Activated naive CD4-positive, alpha-beta T cell treated with Interleukin-2 at 50 U/mL for 16 hours (primary cell): ENCODE measurements at places on chromosomes 5 and 9.

- peak; percentile 15 for DNase-seq
Measured at GRCh38 chr9:14313378-14313940, 482 bp downstream of the NFIB start.

GRCh38 chr9:136856079-136856476 lies 3.9 kb downstream of the MAMDC4 start:
- DNase-seq, result no peak

- no peak for DNase-seq
Measured at GRCh38 chr5:93924628-93925027, 183.2 kb upstream of the POU5F2 start.

DNA sequence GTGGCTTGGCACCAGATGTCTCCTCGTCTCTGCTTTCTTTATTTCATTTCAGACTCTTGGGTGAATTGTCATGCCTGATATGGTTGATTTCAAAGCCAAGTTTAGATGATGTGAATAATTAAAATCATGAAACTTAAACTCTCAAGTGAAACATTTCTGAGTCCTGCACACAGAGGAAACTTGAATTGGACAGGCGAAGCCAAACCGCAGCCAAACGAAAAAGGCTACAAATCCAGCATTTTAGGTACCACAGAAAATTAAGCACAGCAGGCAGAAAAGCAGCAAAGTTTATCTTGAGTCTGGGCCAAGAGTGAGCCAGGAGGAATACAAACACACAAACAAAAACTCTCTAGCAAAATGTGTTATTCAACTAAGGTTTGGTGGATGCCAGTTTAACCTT lies 659.8 kb upstream of the KLF4 start:
- no peak for DNase-seq

- DNase-seq, result no peak
Measured at GRCh38 chr5:58279259-58279658, 180.6 kb downstream of the PLK2 start.

- no peak for DNase-seq
Measured at GRCh38 chr5:149735066-149735465, 5.0 kb downstream of the PPARGC1B start.

GRCh38 chr9:101463397-101463796 lies 27.8 kb upstream of the ALDOB start:
- no peak for DNase-seq

DNA sequence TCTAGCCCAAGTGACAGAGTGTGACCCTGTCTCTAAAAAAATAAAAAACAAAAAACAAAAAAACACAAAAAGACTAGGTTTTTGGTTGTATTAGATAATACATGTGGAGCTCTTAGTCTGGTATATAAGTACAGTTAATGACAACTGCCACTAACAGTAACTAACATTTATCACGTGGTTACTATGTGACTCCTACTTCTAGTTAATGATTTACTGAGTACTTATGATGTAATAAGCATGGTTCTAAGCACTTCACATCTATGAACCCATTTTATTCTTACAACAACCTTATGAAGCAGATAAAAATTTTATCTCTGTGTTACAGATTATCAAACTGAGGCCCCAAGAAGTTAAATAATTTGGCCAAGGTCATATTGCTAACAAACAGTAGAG lies 6.1 kb upstream of the TMEFF1 start:
- no peak for DNase-seq

DNA sequence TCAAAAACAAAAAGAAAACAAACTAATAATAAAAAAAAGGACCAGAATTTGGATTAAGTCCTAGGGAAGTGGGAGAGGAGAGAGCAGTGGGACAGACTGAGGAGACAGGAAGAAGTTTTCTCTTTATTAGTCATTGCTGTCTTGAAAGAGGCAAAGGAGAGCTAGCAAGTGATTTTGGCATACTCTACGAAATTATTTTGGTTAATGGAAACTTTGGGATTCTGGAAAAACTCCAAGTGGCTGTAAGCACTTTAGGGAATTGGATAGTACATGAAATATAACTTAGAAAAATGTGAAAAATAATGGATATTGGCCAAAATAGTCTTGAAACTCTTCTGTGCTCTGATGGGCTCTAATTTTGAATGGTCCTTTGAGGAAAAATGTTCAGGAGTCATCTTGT lies 1641.8 kb upstream of the WWC1 start:
- DNase-seq, result no peak

GRCh38 chr5:159095151-159095721 lies 4.5 kb downstream of the EBF1 start:
- no peak for DNase-seq

GRCh38 chr9:122941582-122942234 lies 888 bp downstream of the RABGAP1 start:
- DNase-seq, result no peak

GRCh38 chr9:81588148-81588871 lies 101.0 kb downstream of the TLE1 start:
- DNase-seq, result no peak

GRCh38 chr5:73464016-73464745 lies 15.6 kb upstream of the FOXD1 start:
- no peak for DNase-seq

DNA sequence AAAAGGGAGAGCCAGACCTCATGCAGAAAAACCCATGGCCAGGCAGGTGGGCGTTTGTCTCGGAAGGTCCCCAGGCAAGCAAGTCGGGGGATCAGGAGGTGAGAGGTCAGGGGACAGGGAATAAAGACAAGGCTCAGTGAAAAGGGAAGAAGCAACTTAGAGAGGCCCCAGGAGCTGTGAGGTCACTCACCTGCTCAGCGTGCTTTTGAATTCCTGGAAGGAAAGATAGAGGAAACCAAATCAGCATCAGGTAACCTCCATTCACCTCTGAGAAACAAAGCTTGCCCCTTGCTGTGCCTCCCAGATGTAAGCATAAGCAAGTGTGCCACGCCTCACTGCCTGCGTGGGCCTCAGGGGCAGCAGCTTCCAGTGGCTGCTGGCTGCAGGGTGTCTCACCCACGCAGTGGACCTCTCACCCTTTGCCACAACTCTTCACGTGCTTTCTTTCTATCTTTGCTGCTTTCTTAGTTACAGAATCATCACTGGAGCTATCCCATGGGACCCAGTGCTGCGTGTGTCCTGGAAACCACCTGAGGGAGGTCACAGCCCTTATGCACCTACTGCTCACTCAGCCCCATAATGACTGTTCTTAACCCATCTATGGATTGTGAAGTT lies 6.0 kb downstream of the TRIM7 start:
- no peak for DNase-seq

DNA sequence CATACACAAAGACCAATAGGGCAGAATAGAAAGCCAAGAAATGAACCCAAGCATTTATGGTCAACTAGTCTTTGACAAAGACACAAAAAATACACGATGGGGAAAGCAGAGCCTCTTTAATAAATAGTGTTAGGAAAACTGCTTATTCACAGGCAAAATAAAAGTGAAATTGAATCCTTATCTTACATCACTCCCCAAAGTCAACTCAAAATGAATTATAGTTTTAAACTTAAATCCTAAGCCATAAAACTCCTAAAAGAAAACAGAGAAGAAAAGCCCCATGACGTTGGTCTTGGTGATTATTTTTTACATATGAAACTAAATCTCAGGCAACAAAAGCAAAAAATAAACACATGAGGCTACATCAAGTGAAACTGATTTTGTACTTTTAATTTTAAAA lies 46.8 kb downstream of the CHSY3 start:
- no peak for DNase-seq

DNA sequence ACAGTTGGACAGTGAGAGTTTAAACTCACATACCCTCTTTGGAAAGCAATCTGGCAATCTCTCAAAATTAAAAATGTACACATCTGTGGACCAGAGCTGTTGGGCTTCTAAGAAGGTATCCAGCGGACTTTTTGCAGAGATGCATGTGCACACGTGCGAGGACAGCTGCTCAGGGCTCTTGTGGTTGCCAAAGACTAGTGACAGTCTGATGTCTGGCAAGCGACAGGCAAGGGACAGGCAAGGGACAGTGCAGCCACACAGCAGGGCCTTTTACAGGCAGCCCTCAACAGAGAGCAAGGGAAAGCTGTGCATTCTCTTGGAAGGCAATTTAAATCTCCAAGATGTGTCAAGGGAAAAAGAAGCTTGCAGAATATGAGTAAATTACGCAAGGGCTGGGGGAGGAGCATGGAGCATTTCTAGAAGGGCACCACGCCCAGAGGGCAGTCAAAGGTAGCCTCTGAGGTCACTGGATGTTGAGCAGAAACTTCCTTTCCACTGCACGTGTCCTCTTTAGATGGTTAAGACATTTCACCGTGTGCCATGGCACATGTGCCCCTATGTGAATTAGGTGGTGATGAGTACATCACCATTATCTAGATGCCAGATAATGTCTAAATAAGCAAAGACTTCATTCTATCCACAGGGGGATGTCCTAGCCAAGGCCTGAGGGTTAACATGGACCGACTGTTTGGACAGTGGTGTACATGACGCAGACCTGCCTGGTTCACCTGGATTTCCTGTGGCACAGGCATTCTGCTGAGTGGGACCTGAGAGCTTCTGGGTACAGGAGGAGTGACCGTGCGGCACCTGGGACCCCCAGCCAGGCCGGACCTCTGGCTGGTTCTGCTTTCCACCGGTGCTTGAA lies 9.1 kb downstream of the GFPT2 start:
- no peak for DNase-seq

DNA sequence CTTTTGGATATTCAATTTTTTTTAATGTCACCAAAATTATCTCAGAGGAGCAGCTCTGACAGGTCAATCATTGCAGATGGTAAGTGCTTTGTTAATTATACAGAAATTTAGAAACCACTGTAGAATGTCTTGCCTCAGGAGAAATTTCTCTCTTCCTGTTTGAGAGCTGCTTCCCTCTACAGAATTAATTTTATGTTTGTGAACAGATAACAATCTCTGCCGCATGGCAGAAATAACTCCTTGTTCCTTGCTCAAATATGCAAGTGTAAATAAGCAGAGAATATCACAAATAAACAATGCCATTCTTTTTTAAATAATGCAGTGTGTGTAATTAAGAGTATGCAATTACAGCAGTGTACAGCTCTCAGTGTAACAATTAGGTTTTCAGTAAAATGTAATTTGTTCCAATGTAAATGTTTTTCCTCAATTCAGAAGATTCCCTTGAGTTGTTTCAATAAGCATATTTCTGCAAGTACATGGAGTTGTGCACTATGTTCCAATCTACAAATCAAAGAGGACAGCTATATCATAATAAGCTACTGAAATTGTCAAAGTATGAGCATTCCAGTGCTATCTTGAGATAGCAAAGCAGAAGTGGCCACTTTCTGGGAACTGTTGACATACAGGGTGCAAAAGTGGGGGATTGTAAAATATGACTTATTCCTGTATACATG lies 1012.8 kb downstream of the MAT2B start:
- DNase-seq, result no peak

DNA sequence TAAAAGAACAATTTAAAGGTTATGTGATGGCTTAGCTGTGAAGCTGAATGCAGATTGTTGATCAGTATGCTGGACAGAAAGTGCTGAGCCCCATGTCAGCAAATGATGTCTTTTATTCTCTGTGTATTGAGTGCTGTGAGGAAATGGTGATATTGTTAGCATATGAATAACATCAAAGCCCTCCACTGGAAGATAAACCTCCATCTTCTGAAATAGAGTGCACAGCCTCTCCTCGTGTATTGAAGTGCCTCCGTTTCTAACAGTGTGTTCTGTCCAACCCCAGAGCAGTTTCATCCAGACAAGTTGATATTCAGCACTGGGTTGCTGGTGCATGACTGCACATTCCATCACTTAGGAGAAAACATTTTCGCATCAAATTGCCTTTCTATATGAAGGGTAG lies 242.9 kb downstream of the CSNK1G3 start:
- no peak for DNase-seq

- DNase-seq, result no peak
Measured at GRCh38 chr9:136994180-136994887, 2.0 kb downstream of the CLIC3 start.

- no peak for DNase-seq
Measured at GRCh38 chr5:39062530-39062929, 11.7 kb downstream of the RICTOR start.

GRCh38 chr5:62182802-62183201 lies 123.2 kb upstream of the KIF2A start:
- no peak for DNase-seq

DNA sequence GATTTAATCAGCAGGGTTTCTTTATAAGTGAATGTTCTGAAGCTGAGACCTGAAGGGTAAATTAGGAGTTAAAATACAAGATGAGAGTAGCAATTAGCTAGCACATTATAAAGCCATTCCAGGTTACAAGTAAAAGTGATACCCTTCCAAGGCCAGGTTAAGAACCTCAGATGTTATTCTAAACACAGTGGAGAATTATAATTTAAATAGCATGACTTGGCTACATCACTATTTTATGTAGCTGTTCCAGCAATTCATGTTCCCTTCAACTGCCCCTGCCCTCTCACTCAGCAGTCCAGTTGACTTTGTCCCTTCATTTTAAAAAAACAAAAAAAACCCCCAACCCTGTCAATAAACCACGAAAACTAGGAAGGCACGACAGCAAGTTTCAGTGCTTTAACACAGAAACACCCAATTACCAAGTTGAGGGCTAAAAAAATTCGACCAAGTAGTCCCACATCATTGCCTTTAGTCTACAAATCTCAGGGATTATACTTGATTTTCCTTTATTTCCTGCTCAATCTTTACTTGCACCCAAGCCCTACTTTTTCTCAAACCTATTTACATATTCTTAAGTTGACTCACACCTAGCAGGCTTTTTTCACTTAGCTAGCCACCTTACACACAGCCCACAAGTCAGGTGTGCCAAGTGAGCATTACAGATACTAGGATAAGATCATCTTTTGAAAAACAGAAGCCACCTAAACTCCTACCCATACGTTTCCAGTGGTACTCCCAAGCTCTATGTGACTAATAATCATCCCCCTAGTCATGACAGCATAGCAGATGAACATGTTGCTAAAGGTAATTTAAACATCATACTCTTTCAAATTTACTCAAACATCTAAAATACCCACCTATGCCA lies 3.4 kb downstream of the RPL37 start:
- DNase-seq, result peak; percentile 33

DNA sequence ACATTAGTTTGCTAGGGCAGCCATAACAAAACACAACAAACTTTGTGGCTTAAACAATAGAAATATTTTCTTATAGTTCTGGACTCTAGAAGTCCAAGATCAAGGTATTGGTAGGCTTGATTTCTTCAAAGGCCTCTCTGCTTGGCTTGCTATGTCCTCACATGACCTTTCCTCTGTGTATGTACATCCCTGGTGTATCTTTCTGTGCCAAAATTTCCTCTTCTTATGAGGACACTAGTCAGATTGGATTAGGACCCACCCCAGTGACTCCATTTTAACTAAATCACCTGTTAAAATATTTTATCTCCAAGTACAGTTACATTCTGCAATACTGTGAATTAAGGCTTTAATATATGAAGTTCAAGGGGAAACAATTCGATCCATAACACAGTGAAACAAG lies 168.9 kb upstream of the CCNH start:
- DNase-seq, result no peak
